ENCODE measurements at places on chromosomes 6 and 20. TPM values are rescaled to one million over a fixed set of nuclear protein-coding genes. Genes with fewer than 3 reads are reported as not detected.

DYNLRB1 gene
- 34.3 TPM for total RNA-seq

AIF1 gene
- not detected for total RNA-seq

POM121L2 gene
- not detected for total RNA-seq

BPIFA1 gene
- not detected for total RNA-seq

LAMA2 gene
- under 0.01 TPM for total RNA-seq

All from bronchial epithelial cell (primary cell).